AG04449 (cell line): ENCODE measurements at places on chromosomes 6 and 20.

- DNase-seq, result no peak
Measured at GRCh38 chr6:32609391-32609730, 19.7 kb upstream of the HLA-DRB1 start.

DNA sequence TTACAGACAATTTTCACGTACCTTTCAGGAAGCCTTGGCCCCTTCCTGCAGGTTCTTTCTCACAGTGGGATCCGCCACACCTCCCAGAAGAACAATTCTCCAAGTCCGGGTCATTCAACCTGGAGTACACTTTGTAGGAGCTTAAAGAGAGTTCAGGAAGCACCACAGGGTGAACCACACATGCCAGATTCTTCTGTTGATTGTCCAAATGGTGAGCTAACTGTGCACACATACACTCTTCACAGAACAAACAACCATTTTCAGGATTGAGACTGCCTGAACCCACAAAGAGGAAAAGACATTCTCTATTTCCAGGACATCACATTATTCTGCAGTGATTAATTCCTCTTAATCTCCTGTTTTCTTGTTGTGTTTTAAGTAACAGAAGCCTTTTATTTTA lies 51.0 kb downstream of the SCGN start:
- no peak for DNase-seq

GRCh38 chr6:155026022-155026705 lies 31.0 kb downstream of the TIAM2 start:
- DNase-seq, result peak; percentile 50

DNA sequence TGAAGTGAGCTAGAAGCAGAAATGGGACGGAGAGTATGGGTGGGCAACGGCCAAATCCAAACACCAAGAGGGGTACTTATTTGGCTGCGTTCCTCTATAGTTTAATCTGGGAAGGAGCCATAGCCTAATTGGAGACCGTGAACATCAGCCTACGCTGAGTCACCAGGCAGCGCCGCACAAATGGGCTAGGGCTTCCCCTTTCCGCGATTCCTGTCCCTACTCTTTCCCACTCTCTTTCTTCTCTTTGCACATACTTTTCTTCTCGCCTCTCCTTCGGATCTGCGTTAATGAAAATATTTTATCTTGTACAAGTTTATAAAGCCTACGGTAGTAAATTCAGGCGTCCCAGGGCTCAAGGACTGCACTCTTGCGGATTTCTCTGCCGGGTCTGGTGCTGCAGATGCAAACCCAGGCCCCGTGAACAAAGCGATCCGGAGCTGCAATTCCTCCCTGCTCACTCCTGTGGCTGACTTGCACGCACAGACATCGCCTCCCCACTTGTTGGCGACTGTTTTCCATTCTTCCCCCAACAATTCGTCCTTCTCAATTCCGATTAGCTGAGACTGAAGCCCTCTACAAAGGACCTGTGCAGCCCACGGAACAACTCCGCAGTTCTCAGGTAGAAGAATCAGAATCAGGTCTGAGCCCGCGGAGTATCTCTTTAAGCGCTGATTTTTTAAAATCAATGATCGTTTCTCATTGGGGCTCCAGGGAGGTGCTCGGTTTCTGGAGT lies 4.2 kb upstream of the TBX18 start:
- DNase-seq, result no peak

DNA sequence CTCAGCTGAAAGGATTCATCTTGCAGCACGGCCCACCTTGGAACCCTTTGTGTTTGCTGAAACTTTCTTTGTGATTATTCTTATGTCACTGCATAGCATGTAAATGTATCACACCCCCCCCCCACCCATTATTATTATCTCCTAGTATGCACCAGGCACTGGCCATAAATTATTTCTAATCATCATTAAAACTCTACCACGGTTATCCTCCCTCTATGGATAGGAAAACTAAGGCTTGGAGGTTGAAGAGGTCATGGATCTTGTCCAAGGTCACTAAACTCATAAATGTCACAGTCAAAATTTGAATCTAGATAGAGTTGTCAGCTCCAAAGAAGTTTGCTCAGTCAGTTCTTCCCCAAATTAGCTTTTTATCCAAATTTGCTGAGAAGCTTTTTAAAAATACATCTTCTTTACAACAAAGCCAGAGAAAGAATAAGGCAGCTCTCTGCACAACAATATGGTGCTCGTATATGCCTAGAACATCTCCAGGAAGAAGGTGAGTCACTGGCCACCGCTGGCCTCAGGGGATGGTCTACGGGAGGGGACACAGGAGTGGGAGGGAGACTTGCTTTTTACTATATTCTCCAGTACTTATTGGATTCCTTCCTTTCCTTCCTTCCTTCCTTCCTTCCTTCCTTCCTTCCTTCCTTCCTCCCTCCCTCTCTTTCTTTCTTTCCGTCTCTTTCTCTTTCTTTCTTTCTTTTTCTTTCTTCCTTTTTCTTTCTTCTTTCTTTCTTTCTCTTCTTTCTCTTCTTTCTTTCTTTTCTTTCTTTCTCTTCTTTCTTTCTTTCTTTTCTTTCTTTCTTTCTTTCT lies 134.5 kb downstream of the VEGFA start:
- DNase-seq, result no peak

GRCh38 chr20:50345712-50346373 lies 155.2 kb downstream of the CEBPB start:
- no peak for DNase-seq

DNA sequence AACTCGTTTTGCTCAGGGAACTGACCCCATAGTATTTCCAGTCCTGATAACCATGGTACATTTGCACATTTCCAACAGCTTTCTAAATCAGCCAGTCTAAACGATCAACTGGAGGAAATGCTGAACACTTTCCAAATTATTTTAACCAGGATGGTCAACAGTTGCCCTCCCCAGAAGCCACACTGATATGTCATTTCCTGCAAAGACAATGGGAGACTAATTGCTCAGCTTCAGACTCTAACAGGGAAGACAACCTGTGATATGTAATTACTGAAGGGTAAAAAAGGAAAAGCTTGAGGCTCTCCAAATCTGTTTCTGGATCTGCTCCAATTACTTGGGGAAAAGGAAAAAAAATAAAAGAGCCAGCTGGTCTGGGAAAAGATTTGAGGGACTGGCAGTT lies 88.8 kb downstream of the FYN start:
- DNase-seq, result no peak

GRCh38 chr6:28090917-28091586 lies 10.7 kb downstream of the ZNF165 start:
- DNase-seq, result no peak

DNA sequence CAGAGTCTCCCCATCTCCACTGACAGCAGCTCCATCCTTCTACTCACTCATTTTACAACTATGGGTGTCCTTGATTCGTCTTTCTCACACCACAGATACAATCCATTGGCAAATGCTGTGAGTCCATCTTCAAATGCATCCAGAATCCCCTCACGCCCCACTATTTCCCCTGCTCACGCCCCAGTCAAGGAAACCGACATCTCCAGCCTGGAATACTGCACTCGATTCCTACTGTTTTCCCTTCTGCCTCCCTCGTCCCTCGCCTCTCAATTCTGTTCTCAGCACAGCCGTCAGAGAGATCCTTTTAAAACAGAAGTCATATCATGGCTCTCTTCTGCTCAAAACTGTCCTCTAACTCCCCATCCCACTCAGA lies 4.7 kb downstream of the HLA-B start:
- DNase-seq, result no peak

GRCh38 chr6:32166411-32167061 lies 2.1 kb downstream of the EGFL8 start:
- no peak for DNase-seq

GRCh38 chr20:57212534-57213276 lies 53.7 kb downstream of the BMP7 start:
- DNase-seq, result peak; percentile 19

DNA sequence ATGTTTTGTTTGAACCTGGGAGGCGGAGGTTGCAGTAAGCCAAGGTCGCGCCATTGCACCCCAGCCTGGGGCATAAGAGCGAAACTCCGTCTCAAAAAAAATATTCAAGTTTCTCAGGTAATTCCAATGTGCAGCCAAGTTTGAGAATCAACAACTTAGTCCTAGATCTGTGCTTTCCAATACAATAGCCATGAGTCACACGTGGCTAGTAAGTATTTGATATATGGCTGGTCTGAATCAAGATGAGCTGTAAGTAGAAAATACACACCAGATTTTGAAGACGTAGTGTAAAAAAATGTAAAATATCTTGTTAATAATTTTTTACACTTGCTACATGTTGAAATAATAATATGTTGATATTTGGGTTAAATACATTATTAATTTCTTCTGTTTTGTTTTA lies 35.0 kb upstream of the BTBD3 start:
- no peak for DNase-seq

DNA sequence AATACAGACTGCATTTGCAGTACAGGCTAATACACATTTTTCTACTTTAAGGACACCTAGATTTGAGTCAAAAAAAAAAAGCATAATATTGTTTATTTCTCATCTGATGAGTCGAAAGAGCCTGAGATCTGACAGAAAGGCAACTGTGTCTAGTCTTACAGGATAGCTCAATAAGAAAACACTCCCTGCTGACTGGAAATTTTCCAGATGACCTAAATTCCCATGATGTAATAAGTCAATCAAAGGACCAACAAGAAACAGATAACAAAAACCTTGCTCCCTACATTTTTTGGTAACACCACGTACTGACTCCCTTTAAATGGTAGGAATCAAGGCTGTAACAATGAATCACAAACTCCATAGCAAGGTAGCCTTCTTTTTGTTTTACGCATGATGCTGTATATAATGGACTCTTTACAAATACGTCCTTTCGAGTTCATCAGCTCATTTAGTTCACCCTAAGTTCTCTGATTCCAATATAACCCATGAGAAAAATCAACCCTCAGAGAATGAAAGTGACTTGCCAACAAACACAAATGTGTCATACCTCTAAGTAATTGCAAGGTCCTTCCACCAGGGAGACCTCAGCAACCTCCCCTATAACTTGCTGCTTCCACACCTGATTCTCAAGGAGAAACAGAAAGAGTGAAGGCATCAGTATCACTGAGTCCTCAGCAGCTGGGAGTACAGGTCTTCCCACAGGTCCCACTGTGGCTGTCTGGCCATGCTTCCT lies 12.1 kb downstream of the TBX18 start:
- DNase-seq, result no peak

- DNase-seq, result no peak
Measured at GRCh38 chr20:36035745-36036144, 67.4 kb downstream of the CNBD2 start.

DNA sequence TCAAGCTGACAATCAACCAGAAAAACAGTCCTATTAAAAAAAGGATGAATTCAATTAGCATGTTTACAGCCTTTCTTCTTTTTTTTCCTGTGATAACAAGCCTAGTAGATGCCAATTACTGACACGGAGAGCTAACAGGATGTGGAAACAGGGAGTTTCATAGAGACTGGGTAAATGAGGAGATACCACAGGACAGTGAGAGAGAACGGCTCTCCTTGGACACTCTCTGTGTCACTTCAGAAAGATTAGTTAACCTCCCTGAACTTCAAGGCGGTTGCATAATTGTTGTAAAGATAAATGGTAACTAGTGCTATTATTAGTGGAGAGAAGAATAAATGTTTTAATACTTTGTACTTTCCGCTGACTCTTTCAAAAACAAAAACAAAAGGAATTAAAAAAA lies 14.8 kb downstream of the SLC17A5 start:
- no peak for DNase-seq

DNA sequence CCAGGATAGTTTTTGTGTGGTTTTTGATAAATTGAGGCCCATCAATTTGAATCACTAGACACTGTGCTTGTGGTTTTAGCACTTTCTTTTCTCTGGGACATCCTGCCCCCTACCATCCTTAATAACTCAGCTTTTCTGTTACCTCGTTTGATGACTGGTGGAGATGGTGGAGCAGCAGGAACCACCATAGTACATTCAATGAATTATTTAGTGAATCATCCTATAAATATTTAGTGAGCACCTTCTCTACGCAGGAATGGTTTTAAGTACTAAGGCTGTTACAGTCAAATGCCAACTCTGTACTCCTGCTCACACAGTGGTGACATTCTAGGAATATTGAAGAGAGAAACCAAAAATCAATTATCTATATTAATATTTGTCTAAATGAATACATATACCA lies 585.2 kb downstream of the HAO1 start:
- DNase-seq, result no peak

DNA sequence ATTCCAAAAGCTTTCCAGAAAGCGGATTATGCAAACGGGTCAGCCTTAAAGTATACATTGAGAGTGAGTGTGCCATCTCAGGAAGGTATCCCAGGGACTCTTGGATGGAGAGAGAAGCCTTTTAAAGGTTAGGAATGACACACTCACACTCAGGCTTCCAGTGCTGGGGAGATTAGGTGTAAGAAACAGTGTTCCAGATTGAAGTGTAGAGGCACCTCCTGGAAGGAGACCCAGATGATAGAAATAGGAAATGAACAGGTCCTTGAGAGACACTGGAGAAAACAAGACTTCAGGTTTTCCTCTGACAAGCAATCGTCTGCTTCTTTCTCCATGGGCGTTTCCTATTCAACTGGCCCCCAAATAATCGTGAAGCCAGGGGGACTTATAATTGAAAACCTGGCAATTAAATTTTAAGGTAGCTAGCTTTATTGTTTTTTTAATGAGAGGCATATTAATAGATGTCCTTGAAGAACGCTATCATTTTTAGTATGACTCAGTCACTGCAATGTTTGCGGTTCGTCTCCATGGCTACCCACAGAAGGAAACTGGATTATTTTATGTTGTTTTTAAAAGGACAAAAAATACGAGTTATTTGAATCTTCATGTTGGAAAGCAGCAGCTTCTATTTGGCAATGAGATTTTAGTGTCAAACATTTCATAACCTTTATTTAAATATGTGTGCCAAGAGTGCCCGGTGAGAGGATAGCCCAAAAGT lies 85.3 kb downstream of the TRMT6 start:
- peak; percentile 3 for DNase-seq

DNA sequence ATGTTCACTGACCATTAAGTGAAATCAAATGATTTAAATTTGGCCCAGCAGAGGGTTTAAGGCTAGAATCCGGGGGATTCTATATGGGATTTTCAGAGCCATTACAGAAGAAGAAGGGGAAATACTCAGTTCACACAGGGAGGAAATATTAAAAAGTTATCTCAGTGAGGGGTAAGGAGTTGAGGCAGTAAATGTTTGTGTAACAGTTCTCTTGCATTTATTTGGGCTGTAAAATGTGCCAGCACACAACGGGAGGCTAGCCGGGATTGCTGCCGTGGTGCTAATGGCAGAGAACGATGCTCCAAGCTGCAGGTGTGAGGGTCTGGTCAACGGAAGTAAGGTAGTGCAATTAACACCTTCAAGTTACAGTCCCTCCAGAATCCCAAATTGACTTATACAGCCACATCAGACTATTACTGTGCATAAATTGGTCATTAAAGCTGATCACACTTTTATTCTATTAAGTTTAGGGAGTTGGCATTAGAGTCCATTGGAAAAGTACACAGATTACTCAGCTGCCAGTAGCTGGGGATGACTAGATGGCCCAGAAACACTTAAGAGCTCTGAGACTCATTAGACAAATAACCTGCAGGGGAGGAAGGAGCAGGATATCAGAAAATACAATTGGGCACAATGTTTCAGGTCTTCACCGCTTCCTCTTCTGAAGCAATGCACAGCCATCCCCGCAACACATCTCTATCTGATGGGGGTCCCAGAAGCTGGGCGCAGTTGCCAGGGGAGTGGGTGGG lies 31.3 kb downstream of the PPP1R3G start:
- no peak for DNase-seq
